NCI-H1417 treated with DMSO at 0.1 percent for 48 hours (cell line): ENCODE measurements at places on chromosomes 1 and 21.

DNA sequence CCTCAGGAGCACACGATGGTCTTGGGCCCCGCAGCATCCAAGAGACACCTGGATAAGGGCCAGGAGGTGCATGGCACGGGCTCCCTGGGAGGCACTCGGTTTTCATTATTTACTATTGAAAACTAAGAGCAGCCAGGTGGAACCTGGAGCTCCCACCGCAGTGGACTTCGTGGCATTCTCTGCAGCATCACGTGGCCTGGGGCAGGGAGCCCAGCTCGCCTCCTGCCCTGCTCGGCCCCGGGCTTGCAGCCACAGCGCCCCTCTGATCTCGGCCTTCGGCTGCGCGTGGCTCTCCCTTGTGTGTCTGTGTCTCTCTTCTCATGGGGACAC is 121.6 kb downstream of the SIK1 start:
- DNase-seq = no peak

DNA sequence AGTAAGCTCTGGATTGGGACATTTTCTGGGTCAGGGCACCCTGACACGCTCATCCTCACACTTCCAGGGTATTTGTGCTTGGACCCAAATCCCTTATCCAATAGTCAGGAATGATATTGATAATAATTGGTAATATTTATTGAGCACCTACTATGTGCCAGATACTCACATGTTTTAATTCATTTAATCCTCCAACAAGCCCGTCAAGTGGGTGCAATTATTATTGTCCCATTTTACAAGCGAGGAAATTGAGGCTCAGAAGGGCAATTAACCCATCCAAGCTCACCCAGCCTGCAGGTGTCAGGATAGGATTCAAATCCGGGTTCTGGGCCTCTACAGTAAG is 11.4 kb upstream of the PADI3 start:
- DNase-seq = no peak

GRCh38 chr1:218164930-218165700 is 120.0 kb upstream of the RRP15 start:
- no peak for DNase-seq

- DNase-seq = no peak
Measured at GRCh38 chr1:94903280-94904009, 23.5 kb downstream of the CNN3 start.

GRCh38 chr1:8870616-8871538 is 7.6 kb downstream of the ENO1 start:
- DNase-seq = no peak

GRCh38 chr1:88730995-88731394 is 46.9 kb downstream of the PKN2 start:
- no peak for DNase-seq

DNA sequence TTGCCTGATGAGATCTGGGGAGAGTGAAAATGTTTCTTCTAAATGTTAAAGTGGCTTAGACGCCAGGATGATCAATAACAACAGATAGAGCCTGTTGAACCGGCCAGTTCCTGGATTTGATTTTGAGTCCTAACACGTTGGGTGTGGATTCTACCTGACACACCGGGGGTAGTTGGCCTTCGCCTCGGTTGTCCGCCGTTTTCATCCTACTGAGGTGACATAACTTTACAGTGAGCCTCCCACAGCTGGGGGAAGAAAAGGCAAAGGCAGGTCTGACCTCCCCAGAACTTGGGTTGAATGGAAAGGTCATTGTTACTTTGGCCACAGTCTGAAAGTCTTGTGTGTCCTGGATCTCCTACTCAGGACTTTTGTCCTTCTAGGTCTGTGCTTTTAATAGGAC is 1.1 kb downstream of the PGD start:
- no peak for DNase-seq

DNA sequence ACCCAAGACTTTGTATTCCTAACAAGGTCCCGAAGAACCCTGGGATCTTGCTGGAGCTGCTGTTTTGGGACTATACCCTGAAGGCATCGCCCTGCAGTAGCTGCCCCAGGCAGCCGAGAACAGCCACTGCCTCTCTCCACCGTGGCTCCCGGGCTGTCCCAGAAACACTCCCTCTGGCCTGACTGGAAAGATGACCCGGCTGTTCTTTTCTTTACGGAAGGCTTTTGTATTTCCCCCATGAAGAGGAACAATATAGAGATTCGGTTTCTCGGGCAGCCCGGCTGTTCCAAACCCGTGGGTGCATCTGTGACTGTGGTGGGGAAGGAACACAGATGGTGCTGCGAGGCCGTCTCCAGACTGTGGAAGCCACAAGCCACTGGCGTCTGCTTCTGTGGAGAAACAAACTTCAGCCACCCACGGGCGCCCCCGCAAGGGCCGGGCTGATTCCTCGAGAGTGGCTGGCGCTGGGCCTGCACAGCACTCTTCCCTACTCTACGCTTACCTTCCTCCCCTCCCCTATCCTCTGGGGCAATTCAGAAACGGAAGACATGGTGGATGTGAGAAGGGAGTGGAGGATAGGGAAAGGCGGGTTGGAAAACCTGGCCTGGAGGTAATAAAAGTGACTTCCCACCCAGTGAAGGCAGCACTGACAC is 33.7 kb upstream of the VASH2 start:
- no peak for DNase-seq

GRCh38 chr1:177080564-177080963 is 83.9 kb downstream of the ASTN1 start:
- DNase-seq = no peak

DNA sequence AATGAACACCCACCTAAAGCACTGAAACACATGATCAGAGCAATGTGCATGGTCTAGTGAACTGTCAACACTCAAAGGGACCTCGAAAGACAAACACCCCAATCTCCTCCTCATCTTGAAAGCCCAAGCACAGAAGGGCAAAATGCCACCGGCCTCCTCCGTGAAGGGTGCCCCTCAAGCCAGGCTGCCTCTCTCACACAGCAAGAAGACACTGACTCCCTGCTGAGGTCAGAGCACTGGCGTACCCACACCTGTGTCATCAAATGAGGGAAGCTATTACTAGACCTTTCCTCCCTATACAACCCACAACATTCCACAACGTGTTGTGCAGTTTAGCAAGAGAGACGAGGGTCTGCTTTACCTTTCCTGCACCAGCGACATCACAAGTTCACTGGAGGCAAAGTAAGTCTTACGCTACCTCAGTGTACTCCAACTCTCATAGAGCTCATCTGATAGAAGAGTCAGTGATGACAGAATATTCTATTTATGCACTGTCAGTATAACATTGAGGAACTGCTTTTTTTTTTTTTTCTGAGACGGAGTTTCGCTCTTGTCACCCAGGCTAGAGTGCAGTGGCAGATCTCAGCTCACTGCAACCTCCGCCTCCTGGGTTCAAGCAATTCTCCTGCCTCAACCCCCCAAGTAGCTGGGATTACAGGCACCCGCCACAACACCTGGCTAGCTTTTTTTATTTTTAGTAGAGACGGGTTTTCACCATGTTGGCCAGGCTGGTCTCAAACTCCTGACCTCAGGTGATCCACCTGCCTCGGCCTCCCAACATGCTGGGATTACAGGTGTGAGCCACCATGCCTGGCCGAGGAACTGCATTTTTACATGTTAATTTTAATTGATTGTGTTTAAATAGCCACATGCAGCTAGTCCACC is 3.3 kb downstream of the SH3BP5L start:
- DNase-seq = no peak
